ENCODE measurements at places on chromosomes 6 and 20.

GRCh38 chr6:388202-388903, 3.2 kb upstream of the IRF4 start:
- DNase-seq = no peak

- no peak for DNase-seq
Observed at GRCh38 chr6:17867880-17868279, 119.6 kb downstream of the KIF13A start.

DNA sequence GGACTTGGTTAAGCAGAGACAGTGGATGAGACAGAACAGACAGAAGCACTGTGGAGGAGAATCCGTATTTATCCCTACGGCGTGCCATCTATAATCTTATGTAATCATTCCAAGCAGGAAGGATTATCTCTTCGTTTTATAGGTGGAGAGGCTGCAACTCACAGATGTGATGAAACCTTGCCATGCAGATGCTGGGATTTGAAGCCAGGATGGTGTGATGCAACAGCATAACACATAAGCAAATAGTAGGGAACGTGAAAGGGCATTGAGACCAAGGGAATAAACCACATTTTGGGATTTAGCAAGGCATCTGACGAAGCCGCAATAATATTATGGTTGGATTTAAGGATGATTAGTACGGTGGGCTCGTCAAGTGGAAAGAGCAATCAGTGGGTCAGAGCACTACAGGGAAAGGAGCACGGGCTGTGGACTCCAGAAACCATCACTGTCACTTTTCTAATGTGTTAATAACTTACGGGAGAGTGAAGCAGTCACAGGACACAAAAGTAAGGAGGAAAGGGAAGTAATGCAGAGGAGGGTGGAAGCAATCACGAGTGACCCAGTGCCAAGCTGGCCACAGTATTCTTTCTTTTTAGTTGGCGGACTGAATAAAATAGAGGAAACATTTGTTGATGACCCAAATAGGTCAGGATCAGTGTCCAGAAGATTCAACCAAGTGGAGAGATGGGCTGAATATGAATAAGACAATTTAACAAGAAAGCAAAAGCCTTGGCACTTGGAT, 119.6 kb upstream of the EDN1 start:
- DNase-seq = no peak

DNA sequence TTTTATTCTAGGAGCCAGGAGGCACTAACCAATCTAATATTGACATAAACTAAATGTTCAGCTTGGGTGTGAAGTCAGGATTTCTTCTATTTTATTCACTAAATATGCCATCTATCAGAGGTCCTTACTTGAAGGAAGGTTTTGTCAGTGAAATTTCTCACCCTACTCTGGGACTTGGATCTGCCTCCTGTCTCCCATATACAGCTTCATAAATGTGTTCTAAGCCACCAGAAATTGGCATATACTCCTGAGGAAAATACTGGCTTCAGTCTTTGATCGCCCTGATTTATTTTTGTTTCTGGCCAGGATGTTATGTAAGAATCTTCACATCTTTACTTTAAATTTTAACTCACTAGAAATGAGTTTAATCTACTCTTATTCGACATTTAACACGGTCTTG, 647.7 kb downstream of the C6orf118 start:
- DNase-seq = no peak

- DNase-seq = no peak
Observed at GRCh38 chr20:50575865-50576720, 65.9 kb downstream of the PTPN1 start.

- DNase-seq = no peak
Observed at GRCh38 chr20:50968289-50968688, 9.7 kb downstream of the MOCS3 start.

DNA sequence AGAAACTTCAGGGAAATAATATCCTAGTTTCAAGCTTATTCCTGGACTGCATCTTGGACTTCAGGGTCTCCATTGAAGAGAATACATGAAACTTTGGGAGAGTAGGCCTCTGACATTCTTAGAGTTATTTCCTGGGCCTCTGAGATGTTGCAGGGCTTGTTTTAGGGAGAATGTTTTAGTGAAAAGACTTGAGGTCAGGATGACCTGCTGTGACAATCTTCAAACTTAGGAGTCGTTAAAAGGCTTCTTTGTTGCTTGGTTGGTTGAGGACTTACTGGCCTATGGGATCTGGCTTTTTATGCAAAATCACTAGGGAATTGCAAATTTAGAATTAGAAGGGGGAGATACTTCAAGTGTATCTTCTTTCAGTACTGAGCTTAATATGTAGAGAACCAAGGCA, 613.2 kb upstream of the FLRT3 start:
- DNase-seq = no peak

DNA sequence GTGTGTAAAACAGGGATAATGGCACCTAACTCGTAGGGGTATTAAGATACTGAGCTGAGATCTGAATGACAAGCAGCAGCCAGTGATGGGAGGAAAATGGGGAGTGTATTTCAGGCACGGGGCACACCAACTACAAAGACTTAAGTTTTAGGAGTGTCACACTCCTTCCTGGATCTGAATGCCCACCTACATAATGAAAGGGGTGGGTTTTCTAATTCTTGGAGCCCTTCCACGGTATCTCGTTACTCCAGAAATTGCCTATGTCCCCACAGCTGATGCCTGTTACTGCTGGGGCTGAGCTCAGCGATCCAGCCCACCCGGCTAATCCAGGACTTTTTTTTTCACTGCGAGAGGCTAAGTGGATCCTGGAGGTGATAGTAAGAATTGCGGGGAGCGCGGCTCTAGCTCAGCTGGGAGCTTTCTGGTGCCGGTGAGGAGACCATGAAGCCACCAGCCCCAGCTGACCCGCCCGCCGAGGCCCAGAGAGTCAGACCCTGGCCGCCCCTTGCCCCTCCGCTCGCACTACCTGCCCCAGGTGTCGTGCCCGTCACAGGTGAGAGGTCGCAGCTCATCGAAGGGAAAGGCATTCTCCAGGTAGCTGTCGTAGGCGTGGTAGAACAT, 727 bp downstream of the EDEM2 start:
- DNase-seq = no peak

DNA sequence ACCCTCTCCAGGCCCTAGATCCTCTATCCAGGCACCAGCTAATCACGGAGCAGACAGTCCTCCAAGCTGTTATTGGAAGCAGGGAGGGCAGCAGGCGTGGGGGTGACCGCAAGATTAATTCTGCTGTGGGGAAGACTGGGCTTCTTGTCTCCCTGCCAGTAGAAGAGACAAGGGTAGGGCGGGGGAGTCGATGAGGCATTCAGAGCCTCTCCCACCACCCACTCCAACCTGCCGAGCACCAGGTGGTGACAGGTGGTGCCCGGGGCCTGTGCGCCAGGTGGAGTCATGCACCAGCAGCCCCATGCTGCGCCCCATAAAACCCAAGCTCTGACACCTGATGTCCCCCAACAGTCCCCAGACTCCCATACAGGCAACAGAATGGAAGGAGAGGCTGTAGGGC, 89.6 kb downstream of the CDH22 start:
- DNase-seq = no peak

DNA sequence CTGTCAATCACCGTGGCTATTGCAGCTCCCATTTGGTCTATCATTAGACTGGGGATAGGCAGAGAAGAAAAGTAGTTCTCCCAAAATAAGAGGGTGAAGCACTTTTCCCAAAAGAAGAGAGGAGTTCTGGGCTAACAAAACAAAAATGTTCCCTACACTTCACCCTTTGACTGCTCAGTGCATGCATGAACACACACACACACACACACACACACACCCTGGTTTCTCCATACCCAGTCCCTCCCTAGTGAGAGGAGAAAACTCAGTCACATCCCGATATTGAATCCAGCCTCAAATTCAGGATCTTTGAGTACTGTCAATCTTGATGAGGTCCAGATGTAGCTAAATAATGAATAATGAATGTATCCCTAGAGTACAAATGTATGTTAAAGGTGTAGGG, 4.6 kb upstream of the TBPL1 start:
- no peak for DNase-seq

GRCh38 chr6:159623156-159623555, 69.9 kb downstream of the SOD2 start:
- DNase-seq = no peak

DNA sequence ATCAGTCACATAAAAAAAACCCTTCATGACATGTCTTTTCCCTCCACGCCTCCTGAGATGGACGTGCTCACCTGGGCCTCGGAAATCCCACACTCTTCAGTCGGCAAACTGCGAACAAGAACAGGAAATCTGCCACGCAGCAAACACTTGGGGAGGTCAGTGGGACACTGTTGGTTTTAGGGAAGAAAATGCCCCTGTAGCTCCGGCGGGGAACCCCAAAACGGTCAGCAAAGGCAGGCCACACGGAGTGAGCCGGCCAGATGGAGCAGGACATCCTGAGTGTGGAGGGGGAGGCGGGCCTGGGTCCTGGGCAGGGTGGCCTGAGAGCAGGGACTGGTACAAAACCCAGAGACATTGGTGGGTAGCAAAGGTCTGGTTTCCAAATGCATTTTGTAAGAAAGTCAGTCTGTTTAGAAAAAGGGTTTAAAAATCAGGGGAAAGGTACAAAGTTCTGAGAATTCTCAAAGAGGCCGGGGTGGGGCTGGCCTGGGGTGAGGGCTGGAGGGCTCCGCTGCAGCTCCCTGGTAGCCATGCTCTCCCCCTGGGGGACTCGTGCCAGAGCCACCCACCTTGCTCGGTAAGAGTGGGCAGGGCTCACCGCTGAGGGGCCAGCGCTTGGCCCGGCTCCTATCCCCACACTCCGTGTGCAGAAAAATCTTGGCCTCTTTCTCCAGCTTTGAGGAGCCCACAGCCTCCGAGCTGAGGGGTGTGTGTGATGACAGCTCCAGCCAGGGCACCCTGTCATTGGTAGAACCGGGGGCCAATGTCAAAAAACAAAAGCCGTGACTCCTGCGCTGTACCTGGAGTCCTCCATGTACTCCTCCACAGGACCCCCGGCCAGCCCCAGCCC, 5.2 kb downstream of the SLC2A4RG start:
- no peak for DNase-seq

GRCh38 chr6:6699741-6700367, 111.3 kb downstream of the LY86 start:
- DNase-seq = no peak

GRCh38 chr6:22666586-22666985, 97.2 kb downstream of the HDGFL1 start:
- DNase-seq = no peak

- DNase-seq = no peak
Observed at GRCh38 chr6:112503091-112503596, 156.0 kb downstream of the RFPL4B start.

- no peak for DNase-seq
Observed at GRCh38 chr20:41408156-41408794, 41.7 kb upstream of the EMILIN3 start.

DNA sequence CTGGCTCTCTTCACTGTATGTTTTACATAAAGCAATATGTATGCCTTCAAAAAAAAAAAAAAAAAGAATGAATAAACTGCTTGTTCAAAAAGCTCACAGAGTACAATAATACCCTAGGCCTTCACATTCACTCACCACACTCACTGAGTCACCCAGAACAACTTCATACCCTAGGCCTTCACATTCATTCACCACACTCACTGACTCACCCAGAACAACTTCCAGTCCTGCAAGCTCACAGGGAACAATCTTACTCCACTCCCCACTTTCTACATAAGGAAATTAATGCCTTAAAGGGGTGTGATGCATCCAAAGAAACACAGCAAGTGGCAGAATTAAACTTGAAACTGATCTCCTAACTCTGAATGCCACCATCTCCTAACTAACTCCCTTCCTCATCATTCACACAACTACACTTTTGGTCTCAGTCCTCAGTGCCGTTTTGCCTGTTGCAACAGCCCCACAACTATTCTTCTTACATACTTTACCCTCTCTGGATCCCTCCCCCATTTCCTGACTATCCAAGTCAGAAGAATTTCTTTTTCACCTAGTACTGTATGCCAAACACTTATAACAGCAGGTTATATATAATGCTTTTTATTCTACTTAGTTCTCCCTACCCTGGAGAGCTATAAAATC, 34.2 kb downstream of the NHSL1 start:
- DNase-seq = no peak

DNA sequence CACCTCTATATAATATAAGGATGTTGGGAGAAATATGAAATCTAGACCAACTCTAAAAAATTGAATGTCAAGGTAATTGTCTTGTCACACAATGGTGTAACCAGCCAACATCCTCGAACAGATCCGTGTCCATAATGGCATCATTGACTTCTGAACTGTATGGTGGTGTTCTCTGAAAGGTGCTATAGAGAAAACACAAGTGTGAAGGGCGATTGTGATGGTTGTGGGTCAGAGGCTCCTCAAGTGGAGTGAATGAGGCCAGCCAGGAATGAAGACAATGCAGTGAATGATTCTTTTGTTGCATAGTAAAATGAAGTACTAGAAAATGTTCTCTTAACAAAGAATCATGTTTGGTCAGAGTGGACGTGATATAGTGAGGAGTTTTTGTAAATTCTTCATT, 58.3 kb downstream of the CARMIL1 start:
- DNase-seq = no peak

GRCh38 chr20:23139524-23139923, 53.4 kb upstream of the CD93 start:
- no peak for DNase-seq
